ENCODE measurements at places on chromosomes 7 and 10.

GRCh38 chr10:97454330-97455036, 8.5 kb downstream of the ZDHHC16 start:
- peak; percentile 25 for DNase-seq

DNA sequence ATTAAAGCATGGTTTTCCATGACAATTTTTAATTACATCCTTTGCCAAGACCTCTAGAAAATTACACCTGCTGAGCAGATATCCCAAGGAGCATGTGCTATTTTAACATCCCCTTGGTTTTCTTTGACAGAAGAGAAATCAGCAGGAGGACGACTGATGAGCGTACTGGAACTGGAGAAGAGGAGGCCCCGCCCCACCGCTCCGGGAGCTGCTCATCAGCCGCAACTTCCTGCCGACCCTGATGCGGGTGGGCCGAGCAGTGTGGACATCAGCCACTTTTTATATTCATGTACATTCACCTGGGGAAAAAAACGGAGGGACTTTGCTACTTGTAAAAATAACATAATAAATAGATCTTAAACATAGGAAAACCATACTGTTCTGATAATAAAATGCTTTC, 54.2 kb downstream of the CDC123 start:
- DNase-seq = no peak

DNA sequence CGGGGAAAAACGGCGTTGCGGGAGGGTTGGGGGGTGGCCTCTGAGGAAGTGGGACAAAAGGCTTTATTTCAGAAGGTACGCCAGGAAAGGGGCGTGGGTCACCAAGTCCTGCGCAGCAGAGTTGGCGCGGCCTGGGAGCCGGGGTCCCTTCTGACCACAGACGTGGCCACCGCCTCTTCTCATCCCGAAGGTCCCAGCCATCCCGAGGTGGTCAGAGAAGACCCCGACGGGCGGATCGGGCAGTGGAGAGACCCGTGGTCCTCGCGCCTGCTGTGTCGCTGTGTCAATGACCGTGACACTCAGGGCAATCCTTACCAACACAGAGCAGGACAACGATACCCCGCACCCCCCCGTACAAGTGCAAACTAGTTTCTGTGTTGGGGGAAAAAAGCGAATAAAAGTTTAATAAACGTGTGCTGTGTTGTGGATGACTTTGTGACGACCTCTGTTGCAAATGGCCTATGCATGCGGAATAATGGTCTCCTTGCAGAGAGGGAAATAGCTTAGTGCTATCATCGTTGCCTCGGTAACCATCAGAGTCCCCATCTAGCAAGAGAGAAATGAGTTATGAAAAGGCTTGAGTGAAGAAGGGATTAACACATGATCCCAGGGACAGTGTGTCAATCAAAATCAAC, 19.4 kb upstream of the GATA3 start:
- DNase-seq = no peak

DNA sequence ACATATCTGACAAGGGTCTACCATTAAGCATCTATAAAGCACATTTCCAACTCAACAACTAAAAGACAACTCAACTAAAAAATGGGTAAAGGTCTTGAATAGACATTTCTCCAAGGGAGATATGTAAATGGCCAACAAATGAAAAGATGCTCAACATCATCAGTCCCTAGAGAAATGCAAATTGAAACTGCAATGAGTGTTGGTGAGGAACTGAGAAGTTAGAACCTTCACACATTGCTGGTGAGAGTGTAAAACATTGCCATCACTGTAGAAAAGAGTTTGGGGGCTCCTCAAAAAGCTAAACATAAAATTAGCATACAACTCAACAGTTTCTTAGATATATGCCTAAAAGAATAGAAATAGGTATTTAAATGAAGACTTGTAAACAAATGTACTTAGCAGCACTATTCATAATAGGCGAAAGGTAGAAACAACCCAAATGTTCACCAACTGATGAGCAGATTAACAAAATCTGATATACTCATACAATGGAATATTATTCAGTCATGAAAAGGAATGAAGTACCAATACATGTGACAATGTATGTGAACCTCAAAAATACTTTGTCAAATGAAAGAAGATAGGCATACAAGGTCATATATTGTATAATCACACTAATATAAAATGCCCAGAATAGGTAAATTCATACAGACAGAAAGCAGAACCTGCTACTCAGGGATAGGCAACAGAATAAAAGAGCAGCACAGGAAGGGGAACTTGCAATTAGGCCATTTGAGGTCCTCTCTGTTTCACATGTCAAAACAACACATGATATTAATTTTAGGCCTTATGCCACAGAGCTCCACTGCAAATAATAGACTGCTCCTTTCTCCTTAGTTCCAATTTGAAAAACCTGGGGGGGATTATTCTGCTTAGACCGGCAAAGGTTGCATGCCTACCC, 10.6 kb upstream of the LRRC72 start:
- DNase-seq = no peak

- peak; percentile 7 for DNase-seq
Measured at GRCh38 chr10:22505911-22506685, 160.8 kb downstream of the SPAG6 start.

GRCh38 chr7:129095258-129095657, 40.3 kb upstream of the TNPO3 start:
- no peak for DNase-seq

DNA sequence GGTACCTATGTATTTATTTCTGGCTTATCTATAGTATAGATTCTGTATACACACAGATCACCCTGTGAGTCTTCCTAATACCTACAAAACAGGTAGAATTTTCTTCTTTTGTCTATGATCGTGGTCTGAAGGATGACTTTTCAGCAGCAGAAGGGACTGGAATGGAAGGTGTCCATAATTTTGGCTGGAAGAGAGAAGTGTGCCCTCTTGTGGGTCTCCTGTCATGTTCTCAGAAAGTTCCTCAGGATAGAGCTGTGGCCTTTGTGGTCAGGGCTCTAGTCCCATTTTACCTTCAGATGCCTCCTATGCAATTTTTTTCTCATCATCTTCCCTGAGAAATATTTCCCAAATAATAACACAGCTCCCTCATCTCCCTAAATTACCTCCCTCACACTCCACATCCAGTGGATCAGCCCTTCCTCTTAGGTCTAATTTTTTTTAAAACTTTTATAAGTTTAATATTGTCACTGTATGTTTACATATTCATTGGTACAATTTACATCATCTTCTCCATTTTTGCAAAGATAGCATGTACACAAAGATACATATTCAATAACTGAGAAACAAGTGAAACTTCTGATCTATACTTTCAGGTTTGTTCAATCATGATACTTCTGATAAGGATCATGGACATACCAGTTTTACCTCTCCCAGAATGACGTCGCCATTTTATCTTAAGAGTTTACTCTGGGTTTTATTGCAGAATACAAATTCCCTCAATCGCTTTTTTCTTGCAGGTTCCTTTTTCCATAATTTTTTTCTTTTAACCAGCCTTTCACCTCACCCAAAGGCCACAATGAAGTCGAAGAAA, 112.7 kb downstream of the REEP3 start:
- DNase-seq = no peak

GRCh38 chr10:124743191-124744101, 732 bp downstream of the FAM53B start:
- DNase-seq = no peak

DNA sequence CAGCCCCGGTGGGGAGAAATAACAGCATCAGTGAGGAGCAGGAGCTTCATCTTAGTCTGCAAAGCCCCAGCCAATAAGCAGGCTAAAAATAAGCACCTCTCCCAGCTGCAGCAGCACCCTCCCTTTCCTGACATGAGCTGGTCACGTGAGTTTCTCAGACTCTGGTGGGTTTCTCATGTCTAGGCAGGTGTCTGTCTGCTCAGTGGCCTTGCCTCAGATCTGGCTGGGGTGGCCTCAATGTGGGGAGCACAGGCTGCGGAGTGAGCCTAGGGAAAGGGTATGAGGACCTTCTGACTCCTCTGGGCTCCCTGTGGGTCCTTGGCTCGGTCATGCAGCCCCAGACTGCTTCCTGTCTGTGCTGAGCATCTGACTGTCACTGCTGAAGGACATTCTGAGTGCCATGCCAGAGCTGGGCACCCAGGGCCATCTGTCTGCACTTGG, 81.6 kb upstream of the LRRC4 start:
- no peak for DNase-seq

- no peak for DNase-seq
Measured at GRCh38 chr10:33588974-33589600, 254.6 kb upstream of the NRP1 start.

GRCh38 chr10:132570771-132571649, 33.4 kb downstream of the INPP5A start:
- no peak for DNase-seq

DNA sequence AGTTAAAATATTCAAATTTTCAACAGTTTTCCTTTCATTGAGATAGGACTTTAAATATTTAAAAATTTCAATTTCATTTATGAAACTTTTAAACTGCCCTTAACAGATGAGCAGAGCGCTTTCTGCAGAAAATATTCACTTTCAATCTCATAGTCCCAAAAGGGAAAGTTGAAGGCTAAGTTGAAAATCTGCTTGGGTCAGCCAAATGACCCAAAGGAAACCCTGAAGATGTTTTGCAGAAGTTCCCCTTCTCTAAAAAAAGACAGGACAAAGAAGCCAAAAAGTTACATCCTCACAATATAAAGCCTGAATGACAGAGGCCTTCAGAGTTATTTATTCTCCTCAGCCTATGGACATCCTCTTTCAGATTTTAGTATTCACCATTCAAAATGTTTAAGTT, 17.6 kb upstream of the SCIN start:
- no peak for DNase-seq

DNA sequence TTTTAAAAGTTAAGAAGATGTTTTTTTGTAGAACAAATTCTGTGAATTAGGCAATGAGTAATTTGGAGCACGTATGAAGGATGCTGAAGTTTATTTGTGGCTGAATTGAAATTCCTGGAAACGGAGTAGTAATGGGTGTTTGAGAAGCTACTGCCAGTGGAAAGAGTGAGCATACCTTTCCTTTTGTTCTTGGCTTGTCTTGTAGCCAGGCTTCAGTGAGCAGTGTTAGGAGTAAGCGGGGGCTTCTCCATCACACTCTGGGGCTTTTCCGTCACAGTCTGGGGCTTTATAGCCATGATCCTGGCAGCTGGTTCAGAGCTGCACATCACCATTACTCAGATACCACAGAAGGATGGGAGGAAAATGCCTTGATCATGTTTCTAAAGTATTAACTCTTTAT, 32.3 kb downstream of the GARS1 start:
- DNase-seq = no peak

- DNase-seq = no peak
Measured at GRCh38 chr10:30756151-30756550, 126.6 kb upstream of the LYZL2 start.
